Right cardiac atrium (tissue), 5 donors: ENCODE measurements at places on chromosomes 7 and 10.

DNA sequence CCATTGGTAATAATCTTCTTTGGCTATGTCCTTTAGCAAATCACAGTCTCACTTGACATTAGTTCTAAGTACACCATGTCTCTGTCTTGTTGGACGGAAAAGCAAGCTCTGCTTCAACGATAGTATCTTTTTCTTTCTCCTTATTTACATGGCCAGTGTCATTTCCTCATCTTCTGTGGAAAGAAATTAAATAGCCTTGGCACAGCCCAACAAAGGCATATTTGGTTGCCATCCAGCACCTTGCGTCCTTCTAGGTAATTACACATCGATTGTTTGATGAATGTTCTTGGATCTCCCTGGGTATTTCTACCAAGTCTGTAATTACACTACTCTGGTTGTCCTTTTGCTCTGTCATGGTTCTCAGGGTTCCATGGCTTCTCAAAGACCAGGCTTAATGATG, 183.1 kb downstream of the CHN2 start:
- DNase-seq, result no peak

GRCh38 chr7:18386607-18387006, 108.9 kb upstream of the HDAC9 start:
- DNase-seq, result no peak

GRCh38 chr7:36045830-36046341, 107.2 kb upstream of the EEPD1 start:
- DNase-seq, result no peak

GRCh38 chr10:12287772-12288171, 61.6 kb upstream of the CAMK1D start:
- DNase-seq, result no peak

- DNase-seq, result no peak
These were observed 201.6 kb downstream of the SORCS3 start for GRCh38 chr10:104842704-104843103.

- no peak for DNase-seq
These were observed 21.6 kb downstream of the SFTPD start for GRCh38 chr10:79927111-79927828.

GRCh38 chr7:88628363-88629085, 131.0 kb upstream of the ZNF804B start:
- DNase-seq, result no peak

GRCh38 chr10:100357059-100357858, 10.2 kb downstream of the SCD start:
- DNase-seq, result no peak

DNA sequence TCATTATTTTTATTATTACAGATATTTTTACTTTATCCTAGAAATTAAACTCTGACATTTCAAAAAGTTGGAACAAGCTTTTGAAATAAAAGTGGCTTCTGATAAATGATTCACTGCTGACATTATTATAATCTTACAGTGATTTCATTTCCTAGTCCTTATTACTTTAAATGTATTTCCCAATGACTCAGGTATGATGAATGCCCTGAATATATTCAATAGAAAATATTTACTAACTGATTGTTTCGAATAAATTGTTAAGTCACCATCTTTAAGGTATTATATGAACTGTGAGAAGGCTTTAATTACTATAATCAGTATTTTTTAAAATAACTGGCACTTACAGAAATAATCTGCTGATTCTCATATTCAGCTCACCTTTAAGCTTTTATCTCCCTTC, 21.6 kb downstream of the DKK1 start:
- no peak for DNase-seq

DNA sequence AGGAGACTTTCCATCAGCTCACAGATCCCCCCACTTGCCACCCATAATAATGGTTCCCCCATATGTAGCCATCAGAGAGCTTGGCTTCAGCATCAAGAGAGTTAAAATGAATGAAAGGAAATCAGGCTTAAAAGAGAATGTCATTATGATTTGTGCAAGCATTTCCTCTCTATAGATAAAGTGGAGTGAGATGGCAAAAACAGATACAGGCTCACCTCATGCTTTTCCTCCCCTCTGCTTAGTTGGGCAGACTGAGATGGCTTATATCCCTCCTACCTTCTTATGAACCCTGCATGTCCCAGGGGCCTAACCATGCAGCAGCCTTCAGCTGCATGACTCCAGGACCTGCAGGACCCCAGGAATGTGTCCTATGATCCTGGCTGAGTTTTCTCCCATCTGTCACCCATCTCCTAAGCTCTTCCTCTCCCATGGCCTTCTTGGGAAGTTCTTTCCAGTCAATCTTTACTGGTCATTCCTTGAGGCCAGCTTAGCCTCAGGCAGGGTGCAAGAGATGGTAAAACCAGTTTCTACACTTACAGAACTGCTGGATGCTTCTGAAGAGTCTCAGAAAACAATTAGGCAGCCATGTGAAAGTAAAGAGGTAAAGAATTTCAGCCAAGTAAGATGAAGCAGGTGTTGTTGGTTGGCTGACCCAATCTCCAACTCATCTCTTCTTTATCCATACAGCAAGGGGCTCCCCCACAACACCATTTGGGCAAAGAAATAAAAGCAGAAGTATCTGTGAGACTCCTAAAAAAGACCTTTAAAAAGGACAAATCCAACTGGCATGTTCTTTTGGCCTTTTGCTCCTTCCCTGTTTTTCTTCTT, 159.7 kb downstream of the RTKN2 start:
- no peak for DNase-seq

- DNase-seq, result no peak
These were observed 133.1 kb upstream of the EEPD1 start for GRCh38 chr7:36019980-36020379.

- no peak for DNase-seq
These were observed 77.4 kb downstream of the ATXN7L1 start for GRCh38 chr7:105799006-105799405.

DNA sequence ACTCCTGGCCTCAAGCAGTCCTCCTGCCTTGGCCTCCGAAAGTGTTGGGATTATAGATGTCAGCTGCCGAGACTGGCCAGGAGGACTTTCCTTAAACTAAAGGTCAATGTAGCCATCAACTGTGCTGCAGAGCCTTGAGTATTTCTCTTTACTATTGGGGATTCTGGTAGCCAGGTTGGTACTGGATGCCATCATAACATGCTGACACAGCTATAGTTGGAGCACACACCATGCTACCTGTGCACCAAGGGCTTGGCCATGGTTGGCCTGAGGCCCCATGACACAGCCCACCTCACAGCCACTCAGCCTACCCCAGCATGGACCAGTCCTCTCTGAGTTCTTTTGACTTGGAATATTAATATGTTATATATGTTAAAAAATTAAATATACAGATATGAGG, 54.4 kb downstream of the HECTD2 start:
- DNase-seq, result no peak

GRCh38 chr10:58070956-58071355, 196.7 kb downstream of the IPMK start:
- no peak for DNase-seq

DNA sequence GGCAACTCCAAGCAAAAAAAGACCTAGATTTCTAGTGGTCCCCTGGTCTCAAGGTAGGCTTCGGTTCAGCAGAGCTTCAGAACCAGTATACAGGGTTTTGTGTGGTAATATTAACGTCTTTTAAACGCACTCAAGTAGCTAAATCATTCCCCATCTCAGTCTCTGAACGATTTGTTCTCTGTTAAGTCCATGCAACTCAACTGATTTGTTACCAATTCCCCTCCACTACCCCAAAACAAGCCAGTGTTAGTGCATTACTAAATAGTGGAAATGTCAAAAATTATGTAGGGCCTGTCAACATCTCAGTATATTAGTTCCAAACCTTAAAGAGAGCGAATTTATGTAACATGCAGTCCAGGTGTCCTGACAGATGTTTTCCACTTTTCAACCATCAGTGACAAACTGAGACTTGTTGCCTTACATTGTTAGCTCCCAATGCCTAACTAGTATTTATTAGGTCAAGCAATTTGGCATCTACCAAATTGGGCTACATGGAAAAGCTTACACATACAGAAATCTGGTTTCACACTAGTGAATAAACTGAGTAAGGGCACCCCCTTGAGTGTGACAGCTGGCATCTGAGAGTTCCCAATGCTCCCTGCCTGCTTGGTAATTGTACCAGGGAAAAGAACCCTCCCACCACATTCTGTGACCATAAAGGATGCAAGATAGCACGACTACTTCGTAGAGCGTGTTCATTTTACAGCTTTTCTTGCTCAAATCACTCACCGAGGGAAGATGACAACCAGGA, 12.2 kb downstream of the HNRNPA2B1 start:
- DNase-seq, result no peak

- no peak for DNase-seq
These were observed 382.5 kb upstream of the KIAA1217 start for GRCh38 chr10:23826421-23826820.

DNA sequence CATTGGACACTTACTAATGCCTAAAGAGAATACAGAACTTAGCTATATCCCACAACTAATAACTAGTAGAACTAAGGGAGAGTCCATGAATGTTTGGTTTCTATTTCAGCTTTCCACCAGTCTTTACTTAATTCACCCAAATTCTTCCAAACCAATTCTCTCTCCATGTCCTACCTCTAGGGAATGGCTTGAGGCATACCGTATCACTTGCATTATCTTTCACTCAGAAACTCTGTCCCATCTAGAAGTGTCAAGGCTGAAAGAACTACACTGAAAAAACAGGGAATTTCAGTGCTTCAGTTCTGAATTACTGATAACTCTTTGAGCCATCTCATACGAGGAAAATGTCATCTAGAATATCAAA, 758 bp downstream of the TMEM168 start:
- no peak for DNase-seq

- DNase-seq, result no peak
These were observed 168.8 kb downstream of the TMEM26 start for GRCh38 chr10:61284222-61284890.

- no peak for DNase-seq
These were observed 351.2 kb downstream of the GFRA1 start for GRCh38 chr10:115921795-115922194.

DNA sequence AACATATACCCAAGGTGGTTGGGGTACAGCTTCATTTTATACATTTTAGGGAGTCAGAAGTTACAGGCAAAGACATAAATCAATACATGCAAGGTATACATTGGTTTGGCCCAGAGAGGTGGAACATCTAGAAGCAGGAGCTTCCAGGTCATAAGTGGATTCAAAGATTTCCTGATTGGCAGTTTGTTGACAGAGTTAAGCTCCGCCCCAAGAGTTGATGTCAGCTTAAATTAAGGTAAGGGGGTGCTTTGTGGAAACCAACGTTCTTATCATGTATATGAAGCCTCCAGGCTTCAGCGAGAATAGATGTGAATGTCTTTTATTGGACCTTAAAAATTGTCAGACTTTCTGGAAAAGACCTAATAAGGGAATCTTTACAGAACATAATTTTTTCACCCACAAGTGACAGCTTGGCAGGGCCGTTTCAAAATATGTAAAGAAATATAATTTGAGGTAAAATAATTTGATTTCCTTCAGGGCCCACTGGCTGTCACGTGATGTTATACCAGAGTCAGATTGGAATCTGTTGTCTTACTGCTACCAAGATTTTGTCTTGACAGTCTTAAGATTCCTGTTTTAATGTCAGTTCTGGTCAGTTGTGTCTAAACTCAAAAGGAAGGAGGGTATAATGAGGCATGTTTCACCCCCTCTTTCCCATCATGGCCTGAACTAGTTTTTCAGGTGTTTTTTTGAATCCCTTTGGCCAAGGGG, 6.3 kb upstream of the PANK1 start:
- DNase-seq, result no peak

DNA sequence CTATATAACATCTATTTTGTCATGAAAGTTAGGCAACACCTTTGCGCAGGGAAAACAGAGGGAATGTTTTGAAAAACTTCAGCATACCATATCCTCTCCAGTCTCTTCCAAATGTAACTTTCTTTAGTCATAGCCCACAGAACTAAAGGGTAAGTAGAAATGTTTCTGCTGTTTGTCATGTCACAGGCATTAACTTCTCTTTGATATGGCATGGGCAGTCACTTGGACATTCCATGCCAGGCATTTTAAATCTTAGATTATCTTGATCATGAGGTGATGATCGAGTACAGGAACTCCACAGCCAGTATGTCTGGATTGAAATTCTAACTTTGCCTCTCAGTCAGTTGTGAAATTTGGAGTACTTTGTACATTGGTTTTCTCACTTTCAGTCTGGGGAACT, 27.5 kb upstream of the ETV1 start:
- no peak for DNase-seq

DNA sequence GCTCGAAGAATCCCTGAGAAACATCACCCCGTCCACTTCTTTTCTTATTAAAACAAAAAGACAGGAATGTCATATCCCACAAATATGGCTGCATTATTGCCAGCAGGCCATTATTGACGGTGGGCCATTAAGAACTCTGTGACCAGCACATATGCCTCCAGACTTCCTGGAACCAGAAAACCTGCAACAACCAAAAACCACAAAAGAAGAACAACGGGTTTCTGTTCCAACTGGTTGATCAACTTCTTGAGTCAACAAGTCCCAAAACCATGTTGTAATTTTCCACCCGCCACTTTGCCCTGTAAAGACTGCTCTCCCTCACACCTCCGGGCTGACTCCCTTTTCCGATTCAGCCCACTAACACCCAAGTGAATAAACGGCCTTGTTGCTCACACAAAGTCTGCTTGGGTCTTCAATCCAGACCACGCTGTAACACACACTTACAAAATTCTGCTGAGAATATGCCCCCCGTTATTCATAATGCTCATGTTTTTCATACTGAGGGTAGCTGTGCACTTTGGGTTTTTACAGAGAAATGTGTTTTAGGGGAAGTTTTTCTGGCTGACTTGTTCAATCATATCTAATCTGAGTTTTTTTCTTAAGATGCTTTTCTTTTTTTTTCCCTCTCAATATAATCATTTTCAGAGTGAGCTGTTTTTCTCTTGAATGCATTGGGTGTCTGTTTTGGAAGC, 20.7 kb downstream of the ZNF107 start:
- no peak for DNase-seq

DNA sequence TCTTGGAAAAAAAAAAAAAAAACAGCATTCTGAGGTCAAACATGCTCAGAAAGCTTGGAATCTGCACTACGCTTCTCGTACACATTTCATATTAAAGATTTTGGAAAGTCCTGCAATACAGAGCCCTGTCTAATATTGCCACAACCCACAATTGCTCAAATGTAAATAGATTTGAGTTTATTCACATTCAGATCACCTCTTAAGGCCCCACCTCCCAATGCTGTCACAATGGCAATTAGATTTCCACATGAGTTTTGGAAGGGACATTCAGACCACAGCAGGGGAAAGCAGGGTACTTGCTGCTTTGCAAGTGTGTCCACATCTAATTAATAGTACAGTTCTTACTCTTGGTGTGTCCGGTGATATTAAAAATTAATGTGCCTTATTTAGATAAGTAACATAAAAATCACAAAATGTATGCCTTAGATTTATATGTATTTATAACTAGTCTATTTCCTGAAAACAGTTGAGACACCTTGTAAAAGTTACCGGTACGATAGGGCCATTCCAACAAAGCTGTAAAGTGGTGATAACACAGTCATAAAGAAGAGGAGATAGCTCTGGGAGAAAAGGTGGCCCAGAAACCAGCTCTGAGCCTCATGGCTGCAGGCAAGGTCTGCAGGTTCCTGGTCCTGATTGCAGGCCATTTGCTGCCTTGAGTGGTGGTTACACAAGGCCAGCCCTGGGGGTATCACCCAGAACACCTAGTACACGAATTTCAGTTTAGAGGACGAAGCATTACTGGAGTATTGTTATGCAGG, 27.9 kb downstream of the EGFR start:
- DNase-seq, result no peak

GRCh38 chr7:134766779-134767519, 12.5 kb upstream of the CALD1 start:
- peak; percentile 43 for DNase-seq
